SW 1271 (cell line): ENCODE measurements at places on chromosomes 6 and 20.

GRCh38 chr6:4940416-4940815 is 63.4 kb downstream of the RPP40 start:
- no peak for DNase-seq

GRCh38 chr6:142537612-142538478 is 236.0 kb downstream of the ADGRG6 start:
- DNase-seq = peak; percentile 9

DNA sequence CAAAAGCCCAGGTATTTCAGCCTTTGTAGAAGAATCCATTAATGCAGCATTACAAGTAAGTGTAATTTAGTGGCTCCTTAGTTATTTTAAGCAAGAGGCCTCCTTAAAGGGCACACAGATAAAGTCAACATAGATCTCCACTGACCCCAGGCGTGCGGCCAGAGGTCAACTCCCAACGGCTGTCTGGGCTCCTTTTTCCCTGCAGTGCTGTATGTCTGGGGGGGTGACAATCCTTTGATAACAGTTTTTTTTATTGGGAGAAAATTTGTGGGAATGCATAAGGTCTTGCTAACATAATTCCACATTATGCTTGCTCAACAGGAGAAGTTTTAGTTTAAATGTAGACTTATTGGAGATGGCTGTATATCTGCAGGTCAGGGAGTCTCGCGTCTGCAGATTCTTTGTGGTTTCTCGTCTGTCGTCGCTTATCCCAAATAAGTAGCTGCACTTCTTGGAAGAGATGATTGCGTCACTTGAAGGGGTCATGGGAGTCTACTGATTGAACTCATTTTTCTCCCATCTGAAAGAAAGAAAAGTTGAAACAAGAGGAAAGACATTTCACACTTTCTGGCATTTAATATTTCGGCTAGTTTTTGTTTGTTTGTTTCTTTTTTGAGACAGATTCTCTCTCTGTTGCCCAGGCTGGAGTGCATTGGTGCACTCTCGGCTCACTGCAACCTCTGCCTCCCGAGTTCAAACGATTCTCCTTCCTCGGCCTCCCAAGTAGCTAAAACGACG is 151.7 kb upstream of the AKAP12 start:
- DNase-seq = no peak

DNA sequence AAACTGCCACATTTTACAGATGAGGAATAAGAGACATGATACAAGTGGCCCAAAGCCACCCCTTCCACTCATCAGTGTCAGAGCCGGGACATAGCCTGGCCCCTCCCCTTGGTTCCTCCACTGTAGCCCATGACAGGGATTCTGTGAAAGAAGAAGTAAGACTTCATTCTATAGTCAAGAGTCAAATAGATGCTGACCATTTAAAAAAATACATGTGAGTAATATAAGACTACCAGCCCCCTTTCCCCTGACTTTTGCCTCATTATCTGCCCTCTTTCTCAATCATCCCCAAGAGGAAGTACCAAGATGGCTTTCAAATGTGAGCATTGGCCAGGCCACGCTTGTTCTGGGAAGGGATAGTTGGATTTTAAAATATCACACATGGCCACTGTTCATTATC is 57.8 kb upstream of the TAB2 start:
- DNase-seq = no peak

- peak; percentile 41 for DNase-seq
Observed at GRCh38 chr6:99467509-99468106, 42.5 kb upstream of the PNISR start.

DNA sequence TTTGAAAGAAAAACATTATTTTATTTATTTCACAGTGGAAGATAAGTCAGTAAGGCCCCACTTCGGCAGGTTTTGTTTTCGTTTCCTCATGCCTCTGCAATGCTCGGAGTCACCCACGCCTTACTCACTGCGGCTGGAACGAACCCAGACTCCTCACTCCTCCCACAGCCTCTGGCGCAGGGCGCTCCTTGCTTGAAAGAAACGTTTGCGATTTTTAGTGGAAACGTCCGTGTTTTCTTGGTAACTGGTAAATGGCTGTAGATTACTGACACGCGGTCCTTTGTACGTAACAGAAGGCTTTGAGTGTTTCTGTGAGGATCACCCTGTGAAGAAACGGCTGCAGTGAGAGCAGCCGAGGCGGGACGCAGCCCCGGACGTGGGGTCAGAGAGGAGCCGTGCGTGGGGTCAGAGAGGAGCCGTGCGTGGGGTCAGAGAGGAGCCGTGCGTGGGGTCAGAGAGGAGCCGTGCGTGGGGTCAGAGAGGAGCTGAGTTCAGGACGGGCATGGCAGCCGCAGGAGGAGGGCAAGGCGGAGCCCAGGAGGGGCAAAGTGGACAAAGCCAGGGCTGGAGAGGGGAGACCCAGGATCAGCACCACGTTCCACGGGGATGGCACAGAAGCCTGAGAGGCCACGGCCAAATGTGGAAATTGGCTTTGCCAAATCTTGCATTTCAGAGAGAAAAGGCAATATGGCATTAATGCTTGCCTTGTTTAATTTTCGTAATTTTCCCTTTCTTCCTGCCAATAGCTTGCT is 198.6 kb upstream of the THBS2 start:
- DNase-seq = peak; percentile 5

DNA sequence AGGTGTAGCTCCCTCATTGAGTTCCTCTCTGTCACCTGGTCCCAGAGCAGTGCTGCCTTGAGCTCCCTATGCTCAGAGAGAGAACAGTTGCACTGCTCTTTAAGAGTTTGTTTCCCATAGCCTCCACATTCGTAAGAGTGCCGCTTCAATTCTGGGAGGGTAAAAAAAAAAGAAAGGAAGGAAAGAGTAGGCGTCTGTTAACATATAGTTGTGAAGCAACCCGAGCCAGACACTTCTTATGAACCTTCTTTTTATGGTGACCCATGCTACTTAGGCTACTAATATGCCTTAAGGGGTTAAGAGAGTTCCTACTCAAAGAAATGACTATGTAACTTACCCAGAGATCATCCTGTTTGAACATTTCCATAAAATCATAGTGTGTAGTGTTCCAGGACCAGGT is 4.3 kb upstream of the ARG1 start:
- DNase-seq = no peak

- no peak for DNase-seq
Observed at GRCh38 chr6:16658348-16659034, 102.8 kb downstream of the ATXN1 start.
